ENCODE measurements at places on chromosomes 1 and 21.

DNA sequence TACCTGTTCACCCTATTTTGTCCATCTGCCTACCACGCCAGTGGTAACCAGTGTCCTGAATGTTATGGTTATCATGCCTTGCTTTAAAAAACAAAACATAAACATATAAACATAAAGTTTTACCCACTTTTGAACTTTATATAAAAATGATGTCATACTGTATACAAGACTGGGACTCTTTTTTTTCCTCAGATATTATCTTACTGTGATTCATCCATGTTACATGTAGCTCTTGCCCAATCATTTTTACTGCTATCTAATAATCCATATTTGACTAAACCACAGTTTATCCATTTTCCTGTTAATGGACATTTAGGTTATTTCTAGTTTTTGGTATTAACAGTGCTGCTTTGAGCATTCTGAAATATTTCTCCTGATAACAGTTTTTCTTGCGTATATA is 78.8 kb downstream of the GPR161 start:
- peak; percentile 17 for DNase-seq

DNA sequence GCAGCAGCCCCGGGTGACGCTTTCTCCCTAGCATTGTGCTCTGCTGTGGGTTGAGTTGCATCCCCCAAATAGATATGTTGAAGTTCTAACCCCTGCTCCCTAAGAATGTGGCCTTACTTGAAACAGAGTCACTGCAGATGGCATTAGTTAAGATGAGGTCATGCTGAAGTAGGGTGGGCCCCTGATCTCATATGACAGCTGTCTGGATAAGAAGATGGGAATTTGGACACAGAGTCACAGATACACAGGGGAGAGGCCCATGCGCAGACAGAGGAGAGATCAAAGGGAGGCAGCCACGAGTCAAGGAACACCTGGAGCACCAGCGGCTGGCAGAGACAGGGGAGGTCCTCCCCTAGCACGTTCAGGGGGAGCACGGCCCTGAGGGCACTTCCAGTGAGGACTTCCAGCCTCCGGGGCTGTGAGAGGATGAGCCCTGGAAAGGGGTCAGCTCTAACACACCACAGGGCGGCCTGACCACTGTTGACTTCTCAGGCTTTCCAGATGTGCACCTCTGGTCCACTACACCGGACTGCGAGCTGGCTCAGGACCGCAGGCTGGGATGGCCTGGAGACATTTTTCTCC is 46.4 kb downstream of the ABCG1 start:
- DNase-seq, result no peak

GRCh38 chr1:237901299-237901934 is 10.7 kb upstream of the ZP4 start:
- DNase-seq, result peak; percentile 34

GRCh38 chr21:40060083-40060677 is 192.9 kb downstream of the PCP4 start:
- no peak for DNase-seq

DNA sequence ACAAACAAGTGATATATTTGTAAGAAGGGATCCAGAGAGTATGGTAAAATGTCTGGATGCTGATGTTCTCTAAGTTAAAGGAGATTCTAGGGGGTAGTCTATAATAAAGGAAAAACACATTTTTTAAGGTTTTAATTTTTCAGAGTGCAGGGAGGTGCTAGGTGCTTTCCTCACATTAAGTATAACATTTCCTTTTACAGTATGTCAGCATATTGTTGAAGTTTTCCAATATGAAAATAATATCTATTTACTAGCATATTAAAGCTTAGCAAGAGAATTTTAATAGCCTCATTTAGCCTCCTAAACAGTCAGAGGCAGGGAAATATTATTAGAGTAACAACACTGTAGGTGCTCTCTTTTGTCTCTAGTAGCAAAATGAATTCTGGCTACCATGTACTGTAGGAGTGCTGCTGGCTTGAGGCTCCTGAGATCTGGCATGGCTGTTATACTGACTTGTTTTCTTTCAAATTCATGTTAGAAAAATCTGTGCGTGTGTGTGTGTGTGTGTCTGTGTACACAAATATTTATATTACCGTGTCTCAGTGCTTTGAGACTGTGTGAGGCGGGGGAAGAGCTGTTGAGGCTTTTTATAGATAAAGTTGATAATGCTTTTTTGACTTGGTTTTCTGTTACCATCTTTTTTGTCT is 71.0 kb downstream of the POU2F1 start:
- no peak for DNase-seq

DNA sequence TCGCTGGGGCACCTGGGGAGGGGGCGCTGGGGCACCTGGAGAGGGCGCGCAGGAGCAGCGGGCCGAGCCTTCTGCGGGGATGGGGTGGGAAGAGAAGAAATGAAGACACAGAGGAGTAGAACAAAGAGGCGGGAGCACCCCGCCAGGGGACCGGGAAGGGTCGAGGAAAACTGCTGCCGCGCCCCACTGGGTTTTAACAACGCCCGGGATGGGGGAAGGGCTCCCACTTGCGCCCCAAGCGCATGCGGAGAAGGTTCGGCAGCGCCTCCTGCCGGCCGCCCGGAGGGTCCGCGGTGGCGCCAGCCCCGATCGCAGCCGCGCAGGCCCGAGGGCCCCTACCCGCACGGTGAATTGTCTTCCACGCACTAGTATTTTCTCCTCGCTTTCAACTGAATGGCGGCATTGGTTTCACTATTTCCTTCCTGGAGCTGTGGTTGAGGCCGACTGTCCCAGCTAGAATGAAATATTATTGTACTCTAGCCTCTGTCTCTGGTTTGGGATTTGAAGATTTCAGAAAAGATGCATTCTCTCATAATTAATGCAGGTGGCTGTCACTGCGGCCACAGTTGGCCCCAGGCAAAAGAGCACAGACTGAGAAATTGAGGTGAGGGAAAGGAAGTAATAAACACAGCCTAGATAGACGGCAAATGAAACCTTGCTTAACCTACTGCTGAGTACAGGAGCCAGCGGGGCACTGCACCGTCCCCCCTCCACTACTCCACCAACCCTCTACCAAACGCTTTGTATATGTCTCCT is 57.3 kb downstream of the MAB21L3 start:
- peak; percentile 57 for DNase-seq

Data from fibroblast of mammary gland (primary cell).